ENCODE measurements at places on chromosomes 11 and 22.

- no peak for DNase-seq
Measured at GRCh38 chr22:44928711-44929358, 81.0 kb downstream of the PHF21B start.

DNA sequence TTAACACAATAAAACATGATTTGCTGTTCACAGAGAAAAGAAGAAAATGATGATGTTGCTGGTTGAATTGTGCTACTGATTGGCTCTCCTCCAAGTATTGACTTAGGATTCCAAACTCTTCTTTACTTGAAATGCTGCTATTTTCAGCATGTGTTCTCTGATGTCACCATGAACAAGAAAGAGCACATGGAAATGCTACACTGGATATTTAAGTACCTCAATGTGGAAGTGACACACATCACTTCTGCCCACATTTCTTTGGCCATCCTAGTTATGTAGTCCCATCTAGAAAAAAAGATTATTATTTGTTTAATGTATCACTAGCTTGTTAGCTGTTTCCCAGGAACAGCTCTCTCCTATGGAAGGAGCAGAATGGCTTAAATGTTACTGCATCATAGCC, 27.2 kb downstream of the OR52B2 start:
- no peak for DNase-seq

- DNase-seq = no peak
Measured at GRCh38 chr11:96456111-96456510, 66.3 kb downstream of the JRKL start.

- DNase-seq = no peak
Measured at GRCh38 chr22:18136563-18137320, 13.2 kb upstream of the USP18 start.

- DNase-seq = no peak
Measured at GRCh38 chr11:93622043-93622442, 39.4 kb upstream of the CEP295 start.

- no peak for DNase-seq
Measured at GRCh38 chr11:120608760-120609211, 97.2 kb downstream of the GRIK4 start.

DNA sequence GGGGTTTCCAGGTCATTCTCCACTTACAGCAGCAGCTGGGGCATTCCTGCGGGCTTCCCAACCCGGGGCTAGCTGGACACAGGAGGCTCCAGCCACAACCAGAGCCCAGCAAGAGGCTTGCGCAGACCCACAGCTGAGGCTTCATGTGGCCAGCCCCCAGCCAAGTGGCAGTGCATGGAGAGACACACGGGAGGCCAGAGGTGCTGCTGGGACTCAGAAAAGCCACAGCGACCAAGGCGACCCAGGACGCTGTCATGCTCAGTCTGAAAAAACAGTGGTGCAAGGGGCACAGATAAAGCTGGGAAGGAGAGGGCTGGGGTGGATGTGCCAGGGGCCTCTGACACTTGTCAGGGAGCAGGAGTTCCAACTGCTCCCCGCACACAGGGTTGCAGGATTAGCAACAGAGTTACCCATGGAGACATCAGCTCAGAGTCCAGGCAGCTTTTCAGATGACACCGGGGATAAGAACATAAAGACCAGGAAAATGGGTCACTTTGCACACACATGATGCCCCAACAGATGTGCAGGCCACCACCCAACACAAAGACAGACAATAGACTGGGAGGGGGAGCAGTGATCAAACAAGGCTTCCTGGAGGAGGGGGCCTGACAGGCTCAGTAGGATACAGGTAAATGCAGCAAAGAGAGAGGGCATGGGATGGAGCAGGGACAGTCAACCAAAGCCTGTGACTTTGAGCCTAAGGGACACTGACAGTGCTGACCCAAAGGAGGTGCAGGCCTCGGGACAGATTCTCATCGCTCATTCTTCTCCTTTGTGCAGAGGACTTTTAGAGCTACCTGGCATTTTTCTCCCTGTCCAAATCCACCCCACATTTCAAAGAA, 6.9 kb upstream of the NEAT1 start:
- DNase-seq = no peak

DNA sequence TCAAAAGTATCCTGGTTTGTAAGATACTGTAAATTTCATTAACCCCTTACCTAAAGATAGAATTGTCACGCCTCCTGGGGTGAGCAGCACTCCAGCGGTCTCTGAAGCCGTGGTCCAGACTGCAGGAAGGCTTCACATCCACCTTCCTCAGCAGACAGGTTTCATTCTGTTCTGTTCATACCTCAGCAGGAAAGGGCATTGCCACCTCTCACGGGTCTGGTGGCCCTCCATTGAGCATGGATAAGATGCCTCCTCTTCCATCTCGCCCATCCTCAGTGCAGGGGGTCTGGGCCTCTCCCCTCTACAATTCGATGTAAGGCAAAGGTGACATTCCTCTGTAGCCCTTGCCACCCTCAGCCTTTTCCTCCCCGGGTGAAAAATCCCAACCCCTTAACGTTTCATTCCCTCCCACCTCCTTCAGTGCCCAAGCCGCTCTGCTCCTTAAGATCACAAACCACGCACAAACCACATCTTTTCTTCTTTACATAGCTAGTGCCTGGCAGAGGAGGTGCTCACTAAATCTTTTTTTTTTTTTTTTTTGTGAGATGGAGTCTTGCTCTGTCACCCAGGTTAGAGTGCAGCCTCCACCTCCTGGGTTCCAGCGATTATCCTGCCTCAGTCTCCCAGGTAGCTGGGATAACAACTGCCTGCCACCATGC, 28.5 kb downstream of the RPUSD4 start:
- no peak for DNase-seq

GRCh38 chr11:37817727-37818270, 1219.8 kb upstream of the RAG2 start:
- no peak for DNase-seq

DNA sequence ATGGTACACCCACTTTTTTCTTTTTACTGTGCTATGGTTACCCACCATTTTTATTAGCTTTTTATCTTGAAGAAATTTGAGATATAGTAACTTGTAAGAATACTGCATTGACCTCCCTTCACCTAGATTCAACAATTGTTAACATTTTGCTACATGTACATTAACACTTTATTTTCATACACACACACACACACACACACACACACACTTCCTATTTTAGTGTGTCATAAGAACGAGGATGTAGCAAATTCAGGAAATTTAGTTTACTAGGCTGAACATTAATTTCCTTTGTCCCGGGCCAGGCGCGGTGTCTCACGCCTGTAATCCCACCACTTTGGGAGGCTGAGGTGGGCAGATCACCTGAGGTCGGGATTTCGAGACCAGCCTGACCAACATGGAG, 1.1 kb upstream of the ATP6V1E1 start:
- DNase-seq = no peak

- DNase-seq = no peak
Measured at GRCh38 chr22:37182101-37182948, 5.7 kb downstream of the C1QTNF6 start.

DNA sequence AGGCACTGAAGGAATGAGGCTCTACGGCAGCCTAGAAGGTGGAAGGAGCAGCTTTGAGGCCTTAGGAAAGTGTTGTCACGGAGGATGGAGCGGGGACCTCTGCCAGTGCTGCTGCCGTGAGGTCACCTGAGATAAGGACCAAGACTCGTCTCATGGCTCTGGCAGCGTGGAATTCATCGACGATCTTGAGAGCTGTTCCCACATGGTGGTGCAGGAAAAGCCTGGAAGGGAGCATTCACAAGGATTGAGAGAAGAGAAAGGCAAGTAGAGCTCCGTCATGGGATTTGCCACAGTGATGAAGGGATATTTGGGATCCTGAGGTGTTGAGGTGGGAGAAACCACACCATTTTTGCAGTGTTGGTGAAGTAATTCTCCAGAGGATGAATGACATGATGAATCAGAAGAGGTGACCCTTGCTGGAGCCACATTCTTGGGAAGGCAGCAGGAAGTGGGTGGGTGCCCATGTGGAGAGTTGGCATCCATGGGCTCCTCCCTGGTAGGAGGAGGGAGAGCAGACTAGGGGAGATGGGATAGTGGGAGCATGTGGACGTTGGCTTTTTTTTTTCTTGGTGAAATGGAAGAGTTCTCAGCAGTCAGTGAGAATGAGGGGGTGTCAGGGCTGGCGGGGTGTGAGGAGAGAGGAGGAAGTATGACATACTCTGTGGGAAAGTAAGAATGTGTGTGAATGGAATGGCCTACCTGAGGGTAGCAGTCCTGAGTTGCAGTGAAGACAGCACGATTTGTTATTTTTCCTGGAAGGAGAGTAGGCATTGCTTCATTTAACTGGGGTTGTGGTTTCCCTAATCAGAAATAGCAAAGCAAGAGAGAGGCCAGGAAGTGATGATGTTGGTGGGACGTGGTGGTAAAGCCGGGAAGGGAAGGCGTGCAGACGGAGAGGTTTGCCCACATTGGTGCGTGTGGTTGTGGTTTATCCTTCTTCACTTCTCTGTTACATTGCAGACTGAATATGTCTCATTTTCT, 11.1 kb downstream of the PPP6R3 start:
- no peak for DNase-seq

GRCh38 chr22:24466716-24467328, 28.3 kb upstream of the UPB1 start:
- no peak for DNase-seq

- DNase-seq = no peak
Measured at GRCh38 chr11:131228378-131228777, 142.0 kb upstream of the NTM start.

- no peak for DNase-seq
Measured at GRCh38 chr11:78419327-78419726, 1.7 kb upstream of the GAB2 start.

GRCh38 chr11:3622521-3622920, 19.3 kb downstream of the ART5 start:
- DNase-seq = no peak

DNA sequence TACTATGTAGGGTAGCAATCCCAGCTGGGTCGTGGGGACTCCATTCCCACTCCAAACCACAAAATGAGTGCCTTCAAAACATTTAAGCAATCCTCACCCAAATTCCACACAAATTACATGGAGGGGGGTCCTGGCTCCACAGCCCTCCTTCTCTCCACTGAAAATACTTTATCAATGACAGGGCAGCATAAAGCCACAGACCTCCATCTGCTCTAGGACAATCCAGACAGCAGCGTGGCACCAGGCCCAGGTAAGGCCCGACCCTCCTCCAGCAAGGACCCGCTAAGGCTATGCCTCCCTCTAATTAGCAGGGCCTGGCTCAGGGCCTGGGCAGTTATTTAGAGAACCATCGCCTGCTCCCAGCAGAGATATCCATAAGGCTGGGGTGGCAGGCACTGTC, at the start of gene PANX3:
PANX3 (plus strand) TSS at position 365 of the 400 bp plus-strand sequence. CDS start 129 bp downstream, outside the sequence.
- no peak for DNase-seq

- no peak for DNase-seq
Measured at GRCh38 chr11:72483412-72484186, 49.3 kb upstream of the CLPB start.

DNA sequence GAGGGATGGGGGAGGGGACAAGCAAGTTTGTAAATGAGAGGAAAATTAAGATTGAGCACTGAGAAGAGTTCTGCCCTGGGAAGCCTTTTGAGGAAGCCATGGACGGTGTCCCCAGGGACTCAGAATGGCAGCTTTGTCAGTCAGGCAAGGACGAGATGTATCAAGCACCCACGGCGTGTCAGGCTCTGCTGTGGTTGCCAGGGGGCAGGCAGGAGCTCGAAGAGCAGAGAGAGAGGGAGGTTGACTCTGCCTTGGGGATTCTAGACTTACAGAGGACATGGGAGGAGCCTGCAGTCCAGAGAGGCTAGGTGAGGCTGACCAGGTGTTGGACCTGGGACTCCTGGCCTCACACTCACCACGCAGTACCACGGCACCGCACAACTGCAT, 29.1 kb upstream of the SYT7 start:
- no peak for DNase-seq

- no peak for DNase-seq
Measured at GRCh38 chr22:49237279-49237678, 590.4 kb downstream of the BRD1 start.

DNA sequence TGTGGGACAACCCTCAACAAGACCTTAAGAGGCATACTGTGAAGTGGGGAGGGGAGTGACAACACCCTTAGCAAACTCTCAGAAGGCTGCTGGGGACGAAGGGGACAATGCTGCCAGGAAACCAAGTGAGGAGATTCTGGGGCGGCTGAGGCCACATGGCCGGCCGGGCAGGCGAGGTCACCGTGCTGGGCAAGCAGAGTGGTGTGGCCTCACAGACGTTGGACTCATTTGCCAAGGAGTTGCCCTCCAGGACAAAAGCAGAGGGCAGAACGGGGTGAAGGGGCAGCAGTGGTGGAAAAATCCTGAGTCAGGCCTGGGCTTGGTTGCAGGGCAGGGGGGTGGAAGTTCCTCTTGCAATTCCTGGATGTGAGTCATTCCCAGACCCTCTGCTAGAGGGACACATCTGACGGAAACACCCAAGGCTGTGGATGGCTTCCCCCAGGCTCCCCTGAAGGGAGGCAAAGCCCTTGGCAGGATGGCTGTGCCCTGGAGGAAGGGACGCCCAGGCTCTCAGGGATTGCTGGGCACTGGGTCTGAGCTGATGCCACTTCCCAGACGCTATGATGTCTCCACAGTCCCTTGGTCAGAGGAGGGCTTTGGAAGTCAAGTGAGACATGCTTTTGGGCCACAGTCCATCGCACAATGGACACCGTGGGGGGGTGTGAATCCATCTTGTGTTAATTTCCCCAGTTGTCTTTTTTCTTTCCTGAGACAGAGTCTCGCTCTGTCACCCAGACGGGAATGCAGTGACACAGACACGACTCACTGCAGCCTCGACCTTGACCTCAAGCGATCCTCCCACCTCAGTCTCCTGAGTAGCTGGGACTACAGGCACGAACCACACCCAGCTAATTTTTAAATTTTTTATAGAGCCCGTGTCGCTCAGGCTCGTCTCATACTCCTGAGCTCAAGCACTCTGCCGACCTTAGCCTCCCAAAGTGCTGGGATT, 16.2 kb upstream of the SHANK3 start:
- no peak for DNase-seq

GRCh38 chr22:43127166-43127908, 15.9 kb downstream of the MCAT start:
- no peak for DNase-seq
